HT-29 (cell line): ENCODE measurements at places on chromosomes 2 and 18.
A peak's percentile ranks its signal among the peaks of the same experiment; 100 is the strongest.

- DNase-seq, result no peak
These were observed 29.7 kb downstream of the MEP1B start for GRCh38 chr18:32219431-32220018.

- DNase-seq, result peak; percentile 67
These were observed 62.4 kb downstream of the TXNL1 start for GRCh38 chr18:56575819-56576663.

- DNase-seq, result no peak
These were observed 1775.5 kb upstream of the CELF4 start for GRCh38 chr18:39341129-39341528.

DNA sequence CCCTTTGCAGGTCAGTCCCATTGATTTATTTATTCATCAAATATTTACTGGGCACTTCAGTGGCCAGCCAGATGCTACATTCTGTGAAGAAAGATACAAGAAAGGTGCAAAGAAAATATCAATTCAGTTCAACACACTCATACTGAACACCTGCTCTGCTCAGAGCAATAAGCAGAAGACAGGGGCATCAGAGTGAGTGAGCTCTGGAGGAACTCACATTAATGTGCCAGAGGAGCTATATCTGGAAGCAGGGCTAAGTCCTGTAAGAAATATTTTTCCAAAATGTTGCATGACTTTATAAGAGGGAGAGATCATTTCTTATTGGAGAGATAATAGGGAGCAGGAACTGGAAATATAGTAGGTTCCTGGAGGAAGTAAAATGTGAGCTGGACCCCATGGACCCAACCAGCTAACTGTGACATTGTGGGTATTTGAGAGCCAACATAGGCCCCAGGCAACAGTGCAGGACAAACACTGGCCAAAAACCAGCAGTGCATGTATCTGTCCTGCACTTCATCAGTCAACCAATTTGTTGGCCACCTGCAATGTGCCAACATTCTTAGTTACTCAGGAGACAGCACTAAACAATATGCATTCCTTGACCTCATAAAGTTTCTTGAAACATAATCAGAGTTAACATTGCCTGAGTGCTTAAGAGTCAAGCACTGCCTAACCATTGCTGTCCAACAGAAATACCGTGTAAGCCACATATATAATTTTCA is 102.7 kb upstream of the PTPRM start:
- DNase-seq, result no peak

- DNase-seq, result no peak
These were observed 403.3 kb upstream of the NETO1 start for GRCh38 chr18:73270920-73271634.

- DNase-seq, result no peak
These were observed 51.8 kb downstream of the KCNG2 start for GRCh38 chr18:79849328-79850207.

DNA sequence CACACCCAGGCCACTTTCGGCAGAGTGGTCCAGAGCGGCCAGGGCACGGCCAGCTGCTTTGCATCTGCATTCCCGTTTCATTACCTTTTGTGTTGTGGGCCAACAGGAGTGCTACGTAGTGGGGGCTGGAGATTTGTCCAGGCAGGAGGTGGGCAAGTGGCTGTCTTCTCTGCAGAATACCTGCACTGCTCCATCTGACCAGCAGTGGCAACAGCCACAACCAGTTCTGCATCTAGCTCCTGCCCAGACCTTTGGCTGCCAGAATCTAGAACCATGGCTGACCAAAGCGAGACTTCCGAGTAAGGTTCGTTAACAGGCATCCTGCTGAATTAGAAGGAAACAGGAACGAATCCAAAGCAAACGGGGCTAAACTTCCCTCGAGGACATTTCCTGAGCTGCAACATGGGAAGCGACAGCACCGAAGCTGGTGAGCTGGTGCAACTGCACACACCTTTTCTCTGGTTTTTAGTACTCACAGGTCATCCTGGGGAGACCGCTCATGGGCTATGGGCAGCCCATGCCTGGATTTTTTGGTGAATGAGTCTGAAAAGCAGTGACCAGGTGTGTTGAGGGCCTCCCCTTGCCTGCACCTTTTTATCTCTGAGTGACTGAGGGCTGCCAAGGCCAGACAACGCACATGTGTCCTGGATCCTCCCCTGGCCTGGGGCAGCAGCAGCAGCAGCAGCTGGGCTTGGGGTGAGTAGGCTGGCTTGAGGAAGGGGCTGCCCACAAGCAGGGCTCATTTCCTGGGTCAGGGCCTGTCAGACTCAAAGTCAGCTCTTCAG is 10.5 kb downstream of the GDF7 start:
- peak; percentile 9 for DNase-seq

- no peak for DNase-seq
These were observed 75.4 kb upstream of the KCNE4 start for GRCh38 chr2:222976521-222977061.

DNA sequence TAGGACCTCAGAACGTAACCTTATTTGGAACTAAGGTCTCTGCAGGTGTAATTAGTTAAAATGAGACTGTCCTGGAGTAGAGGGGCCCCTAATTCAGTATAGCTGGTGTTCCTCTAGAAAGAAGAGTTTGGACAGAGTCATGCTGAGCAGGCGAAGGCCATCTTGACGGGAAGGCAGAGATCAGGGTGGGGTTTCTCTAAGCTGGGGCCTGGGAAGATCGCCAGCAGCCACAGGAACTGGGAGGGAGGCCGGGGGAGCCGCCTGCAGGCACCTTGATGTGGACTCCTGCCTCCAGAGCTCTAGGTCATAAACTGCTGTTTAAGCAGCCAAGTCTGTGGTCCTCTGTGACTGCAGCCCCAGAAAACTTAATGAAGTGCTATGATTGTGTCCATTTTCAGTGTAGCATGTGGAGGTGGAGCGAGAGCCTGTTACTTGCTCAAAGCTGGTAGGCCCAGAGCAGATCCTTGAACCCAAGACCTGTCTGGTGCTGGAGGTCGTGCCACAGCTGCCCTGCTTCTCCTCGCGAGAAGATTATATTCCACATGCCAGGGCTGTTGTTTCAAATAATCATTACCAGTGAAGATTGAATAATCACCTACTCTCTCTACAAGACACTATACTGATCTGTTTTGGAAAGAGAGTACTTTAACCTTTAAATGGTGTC is 105.7 kb downstream of the TPO start:
- DNase-seq, result peak; percentile 77

DNA sequence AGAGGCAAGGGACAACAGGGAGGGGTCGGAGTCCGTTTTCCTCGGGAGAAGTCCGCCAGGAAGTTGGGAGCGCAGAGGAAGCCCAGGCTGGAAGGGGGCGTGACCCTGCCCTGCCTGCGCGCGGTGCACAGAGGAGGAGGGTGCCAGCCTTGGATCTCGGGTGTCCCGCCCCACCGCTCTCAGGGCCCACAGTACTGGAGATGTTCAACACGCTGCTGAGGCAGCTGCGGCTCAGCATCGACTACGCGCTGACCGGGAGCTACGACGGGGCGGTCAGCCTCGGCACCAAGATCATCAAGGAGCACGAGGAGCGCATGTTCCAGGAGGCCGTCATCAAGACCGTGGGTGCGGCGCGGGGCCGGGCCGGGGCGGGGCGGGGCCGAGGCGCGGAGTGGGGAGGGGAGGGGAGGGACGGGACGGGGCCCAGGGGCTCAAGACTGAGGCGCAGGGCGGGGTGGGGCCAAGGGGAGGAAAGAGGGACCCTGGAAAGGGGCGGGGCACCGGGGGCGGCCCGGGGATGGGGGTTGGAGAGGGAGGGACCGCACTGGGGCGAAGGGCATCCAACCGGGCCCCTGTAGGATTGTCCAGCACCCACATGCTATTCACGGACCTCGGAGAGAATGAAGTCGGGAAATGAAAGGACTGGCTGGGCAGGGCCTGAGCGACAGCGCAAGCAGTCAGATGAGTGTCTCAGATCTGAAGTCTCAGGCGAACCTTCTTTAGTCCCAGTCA is 36.6 kb downstream of the POMC start:
- DNase-seq, result no peak

GRCh38 chr2:28471214-28471613 is 24.6 kb upstream of the PLB1 start:
- peak; percentile 63 for DNase-seq

- no peak for DNase-seq
These were observed 16.0 kb downstream of the ASPRV1 start for GRCh38 chr2:69945441-69945840.

DNA sequence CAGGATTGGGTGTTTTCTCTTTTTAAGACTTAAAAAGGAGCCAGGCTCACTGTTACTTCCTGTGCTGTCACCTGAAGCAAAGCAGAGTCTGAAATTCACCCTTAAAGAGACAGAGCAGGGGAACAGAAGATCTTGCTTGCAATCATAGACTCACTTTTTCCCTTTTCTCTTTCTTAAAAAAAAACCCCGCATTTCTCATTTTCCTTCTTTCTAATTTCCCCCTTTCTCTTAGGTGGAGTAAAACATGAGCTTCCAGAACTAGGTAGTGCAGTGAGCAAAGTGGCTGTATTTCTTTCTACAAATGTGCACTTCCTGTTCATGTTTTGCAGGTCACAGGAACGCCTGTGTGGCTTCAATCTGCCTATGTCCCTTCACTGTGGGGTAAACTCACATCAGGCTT is 381.2 kb downstream of the LPIN1 start:
- no peak for DNase-seq

DNA sequence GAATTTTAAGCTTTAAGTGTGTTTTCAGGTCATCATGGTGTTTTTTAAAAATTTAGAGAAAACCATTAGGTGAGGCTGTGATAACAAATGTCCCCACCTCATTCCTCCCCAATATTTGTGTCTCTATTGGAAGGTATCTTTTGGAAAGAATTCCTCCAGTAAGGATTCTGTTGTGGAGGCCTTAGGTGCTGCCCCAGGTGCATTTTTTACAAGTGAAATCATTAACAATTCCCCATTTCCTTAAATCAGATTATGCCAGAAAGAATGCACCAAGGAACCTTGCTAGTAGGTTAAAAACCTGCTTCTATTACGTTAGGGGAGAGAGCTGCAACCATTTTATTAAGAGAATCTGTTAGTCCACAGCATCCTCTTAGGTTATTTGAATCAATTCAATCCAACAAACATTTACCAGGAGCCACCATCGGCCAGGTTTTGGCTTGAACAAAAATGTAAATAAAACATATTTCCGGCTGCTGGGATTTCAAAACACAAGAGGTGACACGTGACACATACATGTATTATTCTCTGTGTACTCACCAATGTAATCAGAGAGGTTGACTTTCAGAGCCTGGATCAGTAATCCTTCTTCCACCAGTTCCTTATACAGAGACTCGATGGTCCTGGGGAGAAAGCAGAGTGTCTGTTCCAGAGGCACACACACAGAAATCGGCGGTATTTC is 112.5 kb upstream of the ASB18 start:
- no peak for DNase-seq

DNA sequence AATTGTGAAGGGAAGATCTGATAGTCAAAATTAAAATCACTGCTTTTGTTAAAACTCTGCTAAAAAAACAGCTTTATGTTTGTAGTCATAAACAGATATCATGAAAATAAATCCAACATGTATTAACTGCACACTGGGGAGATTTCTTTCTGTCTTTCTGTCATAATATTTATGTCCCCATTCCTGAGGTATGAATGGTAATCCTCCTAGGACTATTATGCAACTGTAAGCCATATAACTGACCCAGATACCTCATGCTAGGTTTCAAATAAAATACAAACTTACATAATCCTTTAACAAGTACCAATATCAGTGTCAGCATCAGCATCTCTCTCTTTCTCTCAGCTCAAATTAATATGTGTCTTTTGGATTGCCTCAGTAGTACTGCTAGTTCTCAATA is 18.2 kb downstream of the IFIH1 start:
- no peak for DNase-seq

DNA sequence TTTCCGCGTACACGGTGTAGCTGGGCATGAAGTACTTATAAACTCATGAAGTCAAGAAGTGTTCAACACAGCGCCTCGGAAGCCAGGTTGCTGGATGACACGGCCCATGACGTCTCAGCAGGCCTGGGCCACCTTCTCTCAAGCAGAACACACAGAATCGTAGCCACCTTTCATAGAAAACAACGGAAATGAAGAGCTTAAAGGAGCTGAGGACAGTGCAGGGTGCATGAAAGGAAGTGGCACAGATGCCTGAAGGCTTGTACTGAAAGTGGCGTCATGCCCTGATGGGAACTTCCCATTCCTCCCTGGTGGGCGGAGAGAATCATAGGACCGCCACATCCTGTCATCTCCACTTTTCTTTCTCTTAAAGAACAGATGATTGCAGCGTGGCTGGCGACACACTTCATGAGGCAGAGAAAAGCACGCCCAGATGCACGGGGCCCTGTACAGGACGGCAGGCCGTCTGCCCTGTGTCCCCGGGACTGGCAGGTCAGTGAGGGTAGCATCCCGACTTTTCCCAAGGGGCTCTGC is 31.1 kb downstream of the HDAC4 start:
- no peak for DNase-seq

DNA sequence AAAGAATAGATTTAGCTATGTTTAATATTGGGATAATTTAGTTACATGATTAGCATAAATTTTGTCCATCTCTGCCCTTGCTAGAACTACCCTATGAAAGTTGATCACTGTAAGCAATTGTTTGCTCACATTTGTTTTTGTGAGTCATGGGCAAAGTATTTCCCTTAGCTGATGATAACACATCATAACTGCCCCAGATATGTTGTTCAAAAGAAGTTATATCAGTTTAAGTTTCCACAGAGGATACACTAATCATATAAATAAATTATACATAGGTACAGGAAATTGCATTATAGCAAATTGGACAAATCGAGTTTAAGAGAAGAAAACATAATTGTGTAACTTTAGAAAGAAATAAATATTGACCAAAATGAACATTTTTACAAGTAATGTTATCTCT is 223.2 kb upstream of the PIK3C3 start:
- no peak for DNase-seq

GRCh38 chr18:6614952-6615351 is 114.6 kb upstream of the ARHGAP28 start:
- no peak for DNase-seq

DNA sequence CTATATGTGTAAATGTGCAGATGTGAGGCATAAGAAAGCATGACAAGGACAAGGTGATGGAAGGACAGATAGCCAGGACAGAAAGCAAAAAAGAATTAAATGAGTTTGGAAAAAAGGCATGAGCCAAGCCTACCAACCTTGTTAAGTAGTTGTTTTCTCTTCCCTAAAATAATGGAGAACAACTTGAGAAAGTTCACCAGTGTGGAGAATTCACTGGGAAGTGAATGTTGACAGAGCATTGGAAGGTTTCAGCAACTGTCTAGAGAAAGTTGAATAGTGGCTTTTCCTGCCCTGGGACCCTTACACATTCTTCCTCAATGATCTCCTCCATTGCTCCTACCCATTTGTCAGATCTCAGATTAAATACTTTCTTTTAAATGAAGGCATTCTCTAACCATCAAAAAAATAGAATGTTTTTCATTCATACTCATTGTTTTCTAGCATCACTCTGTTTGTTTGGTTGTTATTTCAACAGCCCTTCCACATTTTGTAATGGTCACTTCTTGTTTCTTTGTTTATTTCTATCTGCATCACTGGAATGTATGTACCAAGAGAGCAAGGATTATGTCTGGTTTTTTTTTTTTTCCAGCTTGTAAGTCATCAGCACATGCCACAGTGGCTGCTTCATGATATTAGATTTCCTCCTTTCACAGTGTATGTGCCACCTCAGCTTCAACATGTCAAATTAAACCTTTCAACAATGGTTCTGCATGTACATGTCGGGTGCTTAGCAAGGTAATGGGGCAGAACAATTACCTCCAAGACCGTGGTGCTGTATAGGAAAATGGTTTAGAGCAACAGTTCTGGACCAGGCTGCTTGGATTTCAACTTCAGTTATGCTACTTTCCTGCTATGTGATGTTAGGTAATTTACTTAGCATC is 586.0 kb upstream of the VRK2 start:
- DNase-seq, result no peak
